ENCODE measurements at places on chromosomes 3 and 15. TPM values are rescaled to one million over a fixed set of nuclear protein-coding genes. Genes with fewer than 3 reads are reported as not detected.

DNA sequence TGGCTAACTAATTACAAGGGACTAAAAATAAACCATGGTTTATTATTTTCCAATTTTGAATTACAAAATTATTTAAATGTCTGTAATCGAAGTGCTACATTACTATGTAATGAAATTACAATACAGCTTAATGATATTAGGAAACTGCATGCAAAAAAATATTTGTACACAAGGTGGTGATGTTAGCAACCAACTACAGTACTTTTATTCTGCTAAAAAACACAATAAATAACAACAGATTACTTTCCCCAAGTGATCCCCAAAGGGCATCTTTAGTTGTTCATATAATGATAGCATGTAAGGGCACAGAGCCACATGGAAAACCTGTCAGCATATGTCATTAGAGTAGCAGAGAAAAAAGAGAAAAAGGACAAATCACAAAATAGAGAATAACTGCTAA lies 147.5 kb upstream of the SOX2 start:
- no peak for DNase-seq

WDR93 gene
- total RNA-seq = not detected

DNA sequence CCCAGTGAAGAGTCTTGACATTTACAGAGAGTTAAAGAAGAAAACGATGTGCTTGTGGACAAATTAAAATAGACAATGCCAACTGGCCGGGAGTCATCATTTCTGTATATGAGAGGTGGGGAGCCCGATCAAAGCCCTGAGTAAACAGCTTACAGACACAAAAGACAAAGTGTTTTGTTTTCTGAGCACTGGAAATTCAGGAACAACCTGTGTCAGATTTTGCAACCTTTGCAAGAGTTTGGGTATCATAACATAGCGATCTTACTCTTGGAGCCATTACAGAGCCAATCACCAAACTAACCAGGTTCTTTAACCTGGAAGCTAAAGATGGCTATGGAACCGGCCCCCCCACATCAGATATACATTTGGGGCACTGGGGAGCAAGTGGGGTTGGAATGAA lies 101.9 kb upstream of the LRIG1 start:
- DNase-seq = no peak

GRCh38 chr15:58374147-58374546 lies 57.6 kb upstream of the LIPC start:
- no peak for DNase-seq

DNA sequence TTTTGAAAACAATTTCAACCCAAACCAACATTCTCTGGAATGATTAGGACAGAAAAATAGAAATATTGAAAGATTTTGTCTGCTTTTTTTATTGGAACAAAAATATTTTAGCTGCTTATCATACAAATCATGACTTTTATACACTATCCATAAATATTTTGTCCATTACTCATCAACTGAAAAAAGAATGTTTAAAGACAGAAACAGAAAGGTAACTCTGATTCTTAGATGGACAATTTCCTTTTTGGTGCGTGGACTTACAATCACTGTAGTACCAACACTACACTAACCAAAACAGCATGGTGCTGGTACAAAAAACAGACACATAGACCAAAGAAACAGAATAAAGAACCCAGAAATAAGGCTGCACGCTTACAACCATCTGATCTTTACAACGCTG lies 582.8 kb upstream of the CCDC54 start:
- no peak for DNase-seq

TLR9 gene
- total RNA-seq = 0.87 TPM

DNA sequence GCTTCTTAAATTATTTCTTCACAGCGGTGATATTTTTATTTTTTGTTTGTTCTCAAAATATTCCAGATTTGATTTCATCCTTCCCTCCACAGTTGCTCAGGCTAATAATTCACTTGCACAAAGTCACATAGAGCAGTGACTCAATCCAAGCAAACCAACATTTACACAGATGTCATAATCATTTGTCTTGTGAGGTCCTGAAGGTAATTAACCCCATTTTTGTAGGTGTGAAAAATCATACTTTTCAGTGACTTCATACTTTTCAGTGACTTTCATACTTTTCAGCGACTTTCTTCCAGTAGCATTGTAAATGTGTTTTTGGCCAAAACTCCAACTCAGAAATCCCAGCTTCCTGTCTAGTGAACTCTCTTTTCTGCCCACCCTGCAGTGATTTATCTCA lies 32.1 kb downstream of the CD200 start:
- DNase-seq = no peak

Data from upper lobe of right lung (tissue), 1 donor.